ENCODE measurements at places on chromosomes 12 and 14. TPM values are rescaled to one million over a fixed set of nuclear protein-coding genes. Genes with fewer than 3 reads are reported as not detected.

The KRT79 gene
- not detected for total RNA-seq

The TMEM179 gene
- total RNA-seq = 4.4 TPM

The MYF6 gene
- not detected for total RNA-seq

The CCDC198 gene
- 24.1 TPM for total RNA-seq

The COQ5 gene
- 11.1 TPM for total RNA-seq

The PAPLN gene
- total RNA-seq = 2.9 TPM

DNA sequence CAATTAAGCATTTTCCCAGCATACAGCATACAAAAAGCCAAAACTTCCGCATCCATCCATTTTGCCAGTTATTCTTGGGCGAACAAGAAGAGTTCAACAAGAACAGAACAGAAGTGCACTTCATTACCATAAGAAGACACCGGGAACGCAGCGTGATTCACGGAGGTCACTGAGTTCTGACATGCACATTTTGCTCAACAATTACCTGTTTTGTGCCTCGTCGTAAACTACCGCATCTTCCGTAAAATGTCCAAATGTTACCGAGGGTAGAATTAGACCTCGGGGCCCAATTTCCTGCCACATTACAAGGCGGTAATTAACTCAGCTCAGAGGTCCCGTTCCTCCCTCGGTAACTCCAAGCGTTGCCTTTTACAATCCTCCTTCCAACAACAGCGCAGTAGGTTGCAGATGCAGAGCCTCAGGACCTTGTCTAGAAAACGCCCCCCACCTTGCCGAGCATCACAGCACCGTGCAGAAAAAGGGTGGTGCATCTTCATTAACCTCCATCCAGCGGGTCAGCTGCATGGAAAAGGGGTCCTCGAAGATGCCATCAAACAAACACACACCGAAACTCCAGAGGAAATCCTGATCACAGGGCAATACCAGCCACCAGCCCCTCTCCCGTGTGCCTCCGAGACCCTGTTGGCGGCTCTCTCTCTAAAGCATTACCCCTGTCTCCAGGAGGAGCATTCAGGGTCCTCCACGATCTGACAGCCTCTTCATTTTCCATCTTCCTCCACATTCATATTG lies 125.2 kb downstream of the BCL11B start:
- no peak overlapping the region for H3K27ac ChIP-seq
- H3K4me1 ChIP-seq = no peaks in the 10 kb centered on the region
- no peaks in the 10 kb centered on the region for H3K27me3 ChIP-seq
- no peaks in the 10 kb centered on the region for H3K36me3 ChIP-seq
- H3K4me3 ChIP-seq = no peak overlapping the region

DNA sequence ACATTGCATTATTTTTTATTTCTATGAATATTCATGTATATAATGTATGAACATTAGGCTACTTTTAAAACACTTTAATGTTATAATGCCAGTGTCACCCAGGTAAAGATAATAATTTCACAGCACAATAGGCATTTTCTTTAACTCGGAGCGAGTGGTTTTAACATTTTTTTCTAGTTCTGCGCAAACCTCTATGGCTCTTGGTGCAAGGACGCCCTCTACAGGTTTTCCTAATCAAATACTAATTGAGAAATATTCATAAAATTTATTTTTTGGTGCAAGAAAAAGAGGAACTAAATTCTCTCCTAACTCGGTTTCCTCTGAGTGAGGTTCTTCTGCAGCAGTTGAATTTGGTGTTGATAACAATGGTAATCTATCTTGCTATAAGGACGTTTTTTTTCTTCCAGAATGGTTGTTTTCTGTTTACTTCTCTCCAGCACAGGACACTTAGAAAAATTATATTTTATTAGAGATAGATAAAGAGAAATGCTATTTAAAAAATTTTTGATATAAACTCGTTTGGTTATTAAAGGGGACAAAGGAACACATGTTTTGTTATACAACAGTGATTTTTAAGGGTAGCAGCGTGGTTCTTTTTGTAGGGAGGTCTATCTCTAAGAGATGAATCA lies 2.4 kb upstream of the WIF1 start:
- H3K36me3 ChIP-seq = no peaks in the 10 kb centered on the region
- no peak overlapping the region for H3K4me3 ChIP-seq
- H3K27ac ChIP-seq = no peak overlapping the region
- peaks cover 15% of the 10 kb centered on the region for H3K27me3 ChIP-seq
- DNase-seq = no peak

- H3K4me1 ChIP-seq = peaks cover 10% of the 10 kb centered on the region
- no peaks in the 10 kb centered on the region for H3K27me3 ChIP-seq
- H3K4me3 ChIP-seq = peak overlapping the region; percentile 61
- peaks cover 9% of the 10 kb centered on the region for H3K36me3 ChIP-seq
- peak overlapping the region; percentile 99 for H3K27ac ChIP-seq
Measured at GRCh38 chr12:12723149-12723680, 6.0 kb downstream of the CDKN1B start.

DNA sequence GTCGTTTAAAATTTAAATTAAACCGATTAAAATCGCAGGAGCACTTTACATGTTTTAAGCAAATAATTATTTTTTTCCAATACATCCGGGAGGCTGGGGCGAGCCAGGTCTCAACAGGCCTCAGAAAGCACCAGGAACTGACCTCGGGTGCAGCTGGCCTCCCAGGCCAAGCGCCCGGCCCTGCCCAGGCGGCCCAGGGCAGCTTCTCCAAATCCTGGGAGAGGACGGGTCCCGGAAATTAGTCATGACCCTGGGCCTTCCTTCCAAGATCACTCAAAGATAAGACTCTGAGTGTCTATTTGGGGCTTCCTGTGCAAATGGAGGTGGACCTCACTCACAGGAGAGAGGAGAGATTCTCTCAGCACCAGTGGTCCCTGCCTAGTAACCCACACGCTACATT lies 177.1 kb downstream of the BCL11B start:
- no peaks in the 10 kb centered on the region for H3K36me3 ChIP-seq
- no peaks in the 10 kb centered on the region for H3K27me3 ChIP-seq
- DNase-seq = no peak
- H3K27ac ChIP-seq = no peak overlapping the region
- no peak overlapping the region for H3K4me3 ChIP-seq
- no peaks in the 10 kb centered on the region for H3K4me1 ChIP-seq

DNA sequence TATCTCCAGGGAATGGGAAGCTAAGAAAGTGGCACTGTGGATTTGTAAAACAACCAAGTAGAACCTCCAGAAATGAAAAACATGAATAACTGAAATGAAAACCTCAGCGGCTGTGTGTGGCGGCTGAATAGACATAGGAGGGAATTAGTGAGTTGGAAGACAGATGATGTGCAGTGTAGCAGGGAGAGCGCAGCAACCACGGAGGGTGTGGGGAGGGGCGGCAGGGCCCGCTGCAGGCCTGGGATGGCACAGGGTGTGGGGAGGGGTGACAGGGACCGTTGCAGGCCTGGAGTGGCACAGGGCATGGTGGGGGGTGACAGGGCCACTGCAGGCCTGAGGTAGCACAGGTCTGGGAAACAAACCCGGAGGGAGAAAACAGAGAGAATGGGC lies 51.1 kb downstream of the BEGAIN start:
- peaks cover 35% of the 10 kb centered on the region for H3K4me1 ChIP-seq
- H3K27ac ChIP-seq = peak overlapping the region; percentile 88
- DNase-seq = peak; percentile 44
- H3K36me3 ChIP-seq = no peaks in the 10 kb centered on the region

DNA sequence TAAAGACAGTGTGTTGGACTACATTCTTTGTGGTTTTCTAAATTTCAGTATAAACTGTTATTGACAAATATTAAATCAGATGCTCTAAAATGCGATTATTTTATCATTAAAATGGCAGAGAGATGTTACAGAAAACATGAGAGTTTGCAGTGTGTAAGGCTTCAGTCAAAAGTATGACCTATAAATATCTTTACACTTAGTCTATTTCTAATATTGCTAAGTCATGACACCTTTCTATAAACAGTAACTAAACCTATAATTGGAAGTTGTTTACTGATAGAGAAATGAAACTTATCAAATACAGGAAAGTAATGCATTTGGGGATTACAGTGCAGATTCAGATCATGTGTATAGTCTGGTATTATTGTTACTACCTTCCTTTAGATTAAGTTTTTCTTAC lies 68.9 kb upstream of the YARS2 start:
- no peaks in the 10 kb centered on the region for H3K27me3 ChIP-seq
- no peaks in the 10 kb centered on the region for H3K36me3 ChIP-seq
- no peak overlapping the region for H3K4me3 ChIP-seq
- H3K27ac ChIP-seq = no peak overlapping the region

GRCh38 chr12:125310461-125310860 lies 245.2 kb downstream of the AACS start:
- no peak for DNase-seq
- no peaks in the 10 kb centered on the region for H3K4me1 ChIP-seq
- H3K27ac ChIP-seq = no peak overlapping the region

DNA sequence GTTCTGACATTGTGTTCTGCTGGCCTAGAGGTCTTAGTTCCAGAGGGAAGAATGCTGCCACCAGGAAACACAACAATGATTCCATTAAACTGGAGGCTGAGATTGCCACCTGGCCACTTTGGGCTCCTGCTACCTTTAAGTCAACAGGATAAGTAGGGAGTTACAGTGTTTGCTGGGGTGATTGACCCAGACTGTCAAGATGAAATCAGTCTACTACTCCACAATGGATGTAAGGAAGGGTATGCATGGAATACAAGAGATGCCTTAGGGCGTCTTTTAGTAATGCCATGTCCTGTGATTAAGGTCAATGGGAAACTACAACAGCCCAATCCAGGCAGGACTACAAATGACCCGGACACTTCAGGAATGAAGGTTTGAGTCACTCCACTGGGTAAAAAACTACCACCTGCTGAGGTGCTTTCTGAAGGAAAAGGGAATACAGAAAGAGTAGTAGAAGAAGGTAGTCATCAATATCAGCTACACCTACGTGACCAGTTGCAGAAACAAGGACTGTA lies 852.6 kb downstream of the LRFN5 start:
- H3K27me3 ChIP-seq = no peaks in the 10 kb centered on the region
- DNase-seq = no peak
- no peaks in the 10 kb centered on the region for H3K36me3 ChIP-seq
- H3K4me3 ChIP-seq = no peak overlapping the region
- H3K4me1 ChIP-seq = no peaks in the 10 kb centered on the region

- no peak for DNase-seq
- H3K27me3 ChIP-seq = no peaks in the 10 kb centered on the region
- no peak overlapping the region for H3K4me3 ChIP-seq
- no peaks in the 10 kb centered on the region for H3K4me1 ChIP-seq
- no peaks in the 10 kb centered on the region for H3K36me3 ChIP-seq
- H3K27ac ChIP-seq = no peak overlapping the region
Measured at GRCh38 chr12:90026516-90026915, 317.9 kb upstream of the ATP2B1 start.

DNA sequence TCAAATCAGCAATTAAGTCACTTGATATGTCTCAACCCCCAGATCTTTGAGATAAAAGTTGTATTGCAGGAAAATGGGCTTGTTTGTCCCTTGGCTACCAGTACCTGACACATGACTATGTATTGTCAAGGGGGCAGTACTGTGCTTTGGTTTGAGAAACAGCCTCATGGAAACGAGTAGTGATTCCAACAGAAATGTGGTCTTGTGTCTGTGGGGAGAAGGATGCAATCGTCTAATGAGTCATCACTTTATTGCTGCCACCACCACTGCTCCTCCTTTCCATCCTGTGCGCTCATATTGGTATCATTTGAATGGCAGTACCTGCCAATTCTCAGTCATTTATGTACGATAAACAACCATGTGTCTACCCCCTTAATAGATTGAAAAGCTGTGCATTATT lies 72.8 kb upstream of the ARHGAP5 start:
- H3K36me3 ChIP-seq = no peaks in the 10 kb centered on the region
- DNase-seq = no peak
- no peak overlapping the region for H3K4me3 ChIP-seq
- no peaks in the 10 kb centered on the region for H3K4me1 ChIP-seq

DNA sequence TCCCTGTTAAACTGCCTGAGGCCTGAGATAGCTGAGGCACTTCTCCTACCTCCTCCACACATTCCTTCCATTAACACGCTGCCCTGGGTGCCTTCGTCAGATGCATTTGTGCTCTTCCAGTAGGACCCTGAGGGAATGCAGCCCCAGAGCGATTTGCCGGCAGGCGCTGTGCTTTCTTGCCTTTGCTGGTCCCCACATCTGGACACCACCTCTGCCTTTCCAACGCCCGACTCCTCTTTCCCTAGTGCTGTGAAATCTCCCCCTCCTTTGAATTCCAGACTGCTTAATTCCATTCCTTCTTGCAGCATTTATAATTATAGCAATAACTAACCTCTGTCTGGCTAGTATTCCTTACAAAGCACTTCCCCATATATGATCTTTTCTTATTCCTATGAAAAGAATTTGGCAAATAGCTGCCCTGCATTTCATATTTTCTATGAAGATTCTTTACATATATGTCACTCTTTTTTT lies 88.4 kb downstream of the C12orf75 start:
- no peaks in the 10 kb centered on the region for H3K27me3 ChIP-seq
- H3K36me3 ChIP-seq = no peaks in the 10 kb centered on the region
- H3K27ac ChIP-seq = no peak overlapping the region
- DNase-seq = no peak
- H3K4me1 ChIP-seq = no peaks in the 10 kb centered on the region

DNA sequence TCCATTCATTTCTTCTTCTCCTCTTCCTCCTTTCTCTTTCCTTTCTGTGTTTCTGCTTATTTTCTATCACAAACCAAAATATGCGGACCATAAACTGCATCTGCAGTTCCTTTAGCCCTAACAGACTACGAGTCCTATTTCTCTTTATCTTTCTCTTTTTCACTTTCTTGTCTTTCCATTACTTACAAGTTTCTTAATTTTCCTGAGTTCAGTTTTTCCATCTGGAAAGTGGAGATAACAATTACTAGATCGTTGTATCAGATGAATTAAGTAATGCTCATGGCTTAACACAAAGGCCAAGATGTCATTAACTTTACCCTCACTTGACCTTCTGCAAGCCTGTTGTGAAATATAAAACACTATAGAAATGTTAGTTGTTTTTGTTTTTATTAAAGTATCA lies 983 bp upstream of the COPS7A start:
- H3K27ac ChIP-seq = no peak overlapping the region
- H3K4me3 ChIP-seq = no peak overlapping the region
- H3K27me3 ChIP-seq = no peaks in the 10 kb centered on the region
- H3K36me3 ChIP-seq = no peaks in the 10 kb centered on the region

DNA sequence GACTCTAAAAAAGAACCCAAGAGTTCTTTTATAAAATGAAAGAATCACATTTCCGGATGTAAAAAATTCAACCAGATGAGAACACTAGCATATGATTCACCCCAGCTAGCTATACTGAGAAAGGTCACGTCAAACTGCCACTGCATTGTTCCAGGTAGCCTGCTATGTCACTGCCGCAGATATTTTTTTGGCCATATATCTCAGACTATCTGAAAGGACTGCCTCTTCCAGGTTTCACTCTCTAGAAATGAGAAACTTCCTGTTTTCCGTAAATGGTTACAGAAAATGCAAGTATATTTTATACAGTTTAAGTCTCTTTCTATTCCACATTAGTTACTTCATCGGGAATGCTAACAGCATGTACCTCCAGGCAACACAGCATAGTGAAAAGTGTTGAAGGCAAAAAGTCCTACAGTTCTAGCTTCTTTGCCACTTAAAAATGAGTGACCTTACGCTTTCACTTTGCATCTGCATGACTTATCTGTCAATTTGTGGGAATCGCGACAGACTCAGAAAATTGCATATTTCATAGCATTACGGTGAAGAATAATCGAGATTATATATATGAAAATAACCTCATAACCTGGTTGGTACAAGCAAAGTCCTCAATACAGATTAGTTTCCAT lies 105.2 kb downstream of the MED13L start:
- peaks cover 24% of the 10 kb centered on the region for H3K4me1 ChIP-seq
- no peak overlapping the region for H3K27ac ChIP-seq
- no peaks in the 10 kb centered on the region for H3K27me3 ChIP-seq
- DNase-seq = no peak
- no peaks in the 10 kb centered on the region for H3K36me3 ChIP-seq

- no peaks in the 10 kb centered on the region for H3K36me3 ChIP-seq
- no peaks in the 10 kb centered on the region for H3K27me3 ChIP-seq
- H3K4me3 ChIP-seq = no peak overlapping the region
- H3K4me1 ChIP-seq = no peaks in the 10 kb centered on the region
- no peak for DNase-seq
Measured at GRCh38 chr12:46573347-46573658, 200.7 kb upstream of the SLC38A2 start.

Measured in pancreas (tissue), 10 donors.